ENCODE measurements at places on chromosomes 12 and 14.

DNA sequence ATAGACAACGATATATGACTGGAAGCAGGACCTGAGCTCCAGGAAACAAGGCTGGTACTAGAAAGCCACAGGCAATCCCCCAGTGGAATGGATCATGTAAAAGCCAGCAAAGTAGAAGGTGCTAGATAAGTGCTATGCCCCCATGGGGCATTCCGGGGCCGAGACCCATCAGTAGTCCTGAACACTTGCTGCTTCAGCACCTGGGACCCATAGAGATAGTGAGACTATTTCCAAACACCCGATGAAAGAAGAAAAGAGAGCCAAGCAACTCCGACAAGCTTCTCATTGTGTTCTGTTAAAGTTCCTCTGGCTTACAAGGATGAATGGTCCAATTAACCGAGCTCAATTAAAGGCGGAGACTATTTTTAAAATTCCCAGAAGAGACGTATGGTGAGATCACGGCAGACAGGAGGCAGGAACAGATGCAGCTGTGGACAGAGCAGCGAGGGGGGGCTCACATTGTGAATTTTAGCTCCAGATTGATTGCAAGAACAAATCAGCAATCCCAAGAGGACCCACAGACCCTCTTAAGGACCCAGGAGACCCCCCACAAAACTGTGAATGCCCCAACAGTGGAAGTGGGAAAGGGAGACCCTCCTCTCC, 142.5 kb upstream of the OVCH1 start:
- DNase-seq = no peak

GRCh38 chr12:109664402-109664801, 49.2 kb upstream of the FAM222A start:
- DNase-seq = no peak

DNA sequence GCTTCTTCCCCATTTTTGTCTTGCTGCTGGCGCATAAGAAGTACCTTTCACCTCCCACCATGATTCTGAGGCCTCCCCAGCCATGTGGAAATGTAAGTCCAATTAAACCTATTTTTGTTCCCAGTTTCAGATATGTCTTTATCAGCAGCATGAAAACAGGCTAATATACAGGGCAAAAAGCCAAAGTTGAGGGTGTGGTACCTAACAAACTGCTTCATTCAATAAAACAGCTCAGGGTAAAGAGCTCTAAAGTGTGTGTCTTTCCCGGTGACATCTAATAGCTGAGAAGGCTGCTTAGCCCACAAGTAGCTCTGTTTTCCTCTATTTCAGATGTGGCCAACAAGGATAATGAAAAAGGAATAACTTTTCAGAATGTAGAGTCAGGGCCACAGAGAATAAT, 76.7 kb upstream of the SLC8A3 start:
- no peak for DNase-seq

DNA sequence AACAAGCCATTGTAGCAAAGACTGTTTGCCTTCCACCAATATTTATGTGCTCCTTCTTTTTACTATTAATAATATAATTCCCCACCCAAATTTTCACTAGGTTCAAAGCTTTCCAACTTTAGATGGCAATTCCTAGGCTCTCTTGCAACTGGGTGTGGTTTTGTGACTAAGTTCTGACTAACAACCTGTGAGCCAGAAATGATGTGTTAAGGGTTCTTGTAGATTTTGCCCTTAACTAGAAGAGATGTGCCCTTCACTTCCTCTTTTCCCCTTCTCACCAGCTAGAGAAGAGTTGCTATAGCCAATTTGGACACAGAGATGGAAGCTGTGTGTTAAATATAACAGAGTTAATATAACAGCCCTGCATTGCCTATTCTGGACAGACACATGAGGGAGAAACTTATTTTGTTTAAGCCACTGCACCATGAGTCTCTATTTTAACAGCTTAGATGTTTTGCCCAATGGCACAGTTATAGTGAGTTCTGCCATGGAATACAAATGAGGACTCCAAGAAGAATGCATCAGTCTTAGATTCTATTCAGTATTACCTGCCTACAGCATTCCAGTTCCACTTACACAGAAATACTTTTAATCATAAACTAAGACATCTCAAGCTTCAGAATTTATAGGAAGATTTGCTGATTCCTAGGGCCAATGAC, 216.2 kb downstream of the DUSP6 start:
- no peak for DNase-seq

DNA sequence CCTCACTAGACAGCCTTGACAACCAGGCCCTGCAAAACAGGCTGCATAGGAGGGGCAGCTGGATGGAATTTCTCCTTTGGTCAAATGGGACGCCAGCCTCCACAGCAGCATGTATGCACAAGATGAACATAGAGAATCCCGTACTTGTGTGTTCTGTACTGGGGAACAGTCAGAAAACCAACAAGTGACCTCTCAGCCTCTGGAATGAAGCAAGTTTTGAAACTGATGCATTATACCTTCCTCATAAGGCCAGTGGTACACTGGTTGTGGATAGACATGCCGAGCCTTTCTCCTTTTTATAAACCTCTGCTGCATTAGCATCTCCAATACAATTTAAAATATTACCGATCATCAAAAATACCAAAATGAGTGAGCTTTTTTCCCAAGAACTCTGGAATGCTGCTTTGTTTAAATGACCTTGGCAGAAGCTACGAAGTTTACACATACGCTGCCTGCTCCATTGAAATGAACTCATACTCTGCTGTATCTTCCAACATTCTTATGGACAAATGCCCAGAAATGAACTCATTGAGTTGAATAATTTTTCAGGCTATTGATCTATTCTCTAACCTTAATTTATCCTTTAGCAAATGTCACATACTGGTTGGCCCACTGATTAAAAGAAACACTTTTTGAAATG, 47.6 kb upstream of the FERMT2 start:
- DNase-seq = no peak

DNA sequence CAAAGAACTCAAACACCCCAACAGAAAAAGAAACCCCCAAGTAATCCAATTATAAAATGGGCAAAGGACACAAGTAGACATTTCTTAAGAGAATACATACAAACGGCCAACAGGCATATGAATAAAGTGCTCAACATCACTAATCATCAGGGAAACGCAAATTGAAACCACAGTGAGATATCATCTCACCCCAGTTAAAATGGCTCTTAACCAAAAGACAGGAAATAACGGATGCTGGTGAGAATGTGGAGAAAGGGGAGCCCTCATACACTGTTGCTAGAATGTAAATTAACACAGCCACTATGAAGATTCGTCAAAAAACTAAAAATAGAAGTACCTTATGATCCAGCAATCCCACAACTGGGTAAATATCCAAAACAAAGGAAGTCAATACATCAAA, 52.4 kb downstream of the CLMN start:
- no peak for DNase-seq

DNA sequence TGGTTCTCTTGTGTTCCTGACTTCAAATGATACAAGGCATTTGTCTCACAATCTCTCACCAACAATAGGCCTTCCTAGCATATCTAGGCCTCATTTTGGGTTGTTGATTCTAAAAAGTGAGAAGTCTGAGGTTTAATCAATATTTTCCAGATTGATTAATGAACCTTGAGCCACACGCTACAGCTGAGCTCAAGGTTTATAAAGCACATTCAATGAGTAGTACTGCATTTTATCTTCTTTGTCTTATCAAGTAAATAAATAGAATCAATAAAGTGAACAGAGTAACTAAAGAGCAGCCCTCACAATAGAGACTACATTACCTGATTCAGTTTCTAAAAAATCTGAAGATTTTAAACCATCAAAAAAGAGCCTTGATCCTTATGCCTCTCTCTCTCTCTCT, 407.5 kb upstream of the CLEC14A start:
- no peak for DNase-seq

DNA sequence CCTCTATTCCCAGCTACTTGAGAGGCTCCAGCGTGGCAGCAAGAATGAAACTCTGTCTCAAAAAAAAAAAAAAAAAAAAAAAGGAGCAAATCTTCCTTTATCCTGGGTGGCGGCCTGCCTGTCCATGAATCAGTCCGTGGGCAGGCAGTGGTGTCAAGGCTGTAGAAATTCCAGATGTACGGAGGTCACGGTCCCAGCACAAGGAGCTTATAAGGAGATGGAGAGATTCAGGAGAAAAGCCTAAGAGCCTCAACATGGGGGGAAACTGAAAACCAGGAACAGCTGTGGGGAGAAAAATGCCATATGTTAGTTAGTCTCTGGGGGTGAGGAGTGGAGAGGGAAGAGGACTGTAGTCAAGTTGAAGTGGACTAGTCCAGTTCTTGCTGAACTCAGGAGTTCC, 130.5 kb upstream of the CRY1 start:
- no peak for DNase-seq

DNA sequence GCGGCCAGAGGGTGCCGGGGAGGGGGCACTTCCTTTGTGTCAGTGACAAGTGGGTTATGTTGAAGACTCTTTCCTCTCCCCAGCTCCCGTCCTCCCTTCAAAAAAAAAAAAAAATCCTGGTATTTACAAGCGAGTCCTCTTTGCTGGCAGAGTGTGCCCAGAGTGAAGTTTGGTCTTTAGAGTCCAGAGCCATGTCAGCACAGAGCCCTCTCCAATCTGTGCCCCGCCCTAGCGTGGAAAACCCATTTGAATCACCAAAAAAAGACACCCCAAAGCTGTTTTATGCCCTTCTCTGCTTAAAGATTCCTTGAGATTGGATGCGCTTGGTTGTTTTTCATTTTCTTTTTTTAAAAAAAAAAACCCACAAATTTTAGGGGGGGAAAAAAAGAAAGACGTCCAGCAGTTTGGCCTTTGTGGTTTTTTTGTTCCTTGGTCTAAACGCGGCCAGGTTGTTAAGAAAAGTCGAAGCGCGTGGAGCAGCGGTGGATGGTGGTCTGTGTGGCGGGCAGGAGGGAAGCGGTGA, 3.3 kb downstream of the NKX2-1 start:
- DNase-seq = no peak

- DNase-seq = no peak
Measured at GRCh38 chr14:38208618-38209562, 1.2 kb downstream of the SSTR1 start.

DNA sequence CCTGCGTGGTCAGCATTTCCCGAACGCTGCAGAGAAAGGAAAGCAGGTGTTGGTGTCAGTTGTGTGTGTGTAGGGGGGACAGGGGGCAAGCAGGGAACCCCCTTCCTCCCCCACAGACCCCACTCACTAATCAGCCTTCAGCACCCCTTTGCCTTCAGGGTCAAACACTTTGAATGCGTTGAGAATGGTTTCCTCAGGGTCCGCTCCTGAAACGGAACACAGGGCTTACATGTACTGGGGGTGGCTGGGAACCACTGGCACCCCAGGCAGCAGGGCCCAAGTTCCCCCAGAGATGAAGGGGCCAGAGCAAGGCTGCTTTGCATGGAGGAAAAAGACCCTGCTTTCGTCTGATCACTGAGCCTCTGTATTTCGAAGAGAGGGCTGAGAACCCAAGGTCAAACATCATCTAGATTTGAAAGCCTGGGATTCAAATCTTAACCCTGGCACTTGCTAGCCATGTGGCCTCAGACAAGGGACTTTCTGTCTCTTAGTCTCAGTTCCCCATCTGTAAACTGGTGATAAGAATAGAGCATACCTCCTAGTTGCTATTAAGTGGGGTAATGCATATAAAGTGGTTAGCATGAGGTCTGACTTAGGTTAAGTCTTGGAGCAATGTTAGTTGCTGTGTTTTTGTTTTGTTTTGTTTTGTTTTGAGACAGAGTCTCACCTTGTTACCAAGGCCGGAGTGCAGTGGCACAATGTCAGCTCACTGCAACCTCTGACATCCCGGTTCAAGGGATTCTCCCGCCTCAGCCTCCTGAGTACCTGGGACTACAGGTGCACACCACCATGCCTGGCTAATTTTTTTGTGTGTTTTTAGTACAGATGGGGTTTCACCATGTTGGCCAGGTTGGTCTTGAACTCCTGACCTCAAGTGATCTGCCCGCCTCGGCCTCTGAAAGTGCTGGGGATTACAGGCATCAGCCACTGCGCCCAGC, 7.0 kb downstream of the MYL2 start:
- DNase-seq = no peak

DNA sequence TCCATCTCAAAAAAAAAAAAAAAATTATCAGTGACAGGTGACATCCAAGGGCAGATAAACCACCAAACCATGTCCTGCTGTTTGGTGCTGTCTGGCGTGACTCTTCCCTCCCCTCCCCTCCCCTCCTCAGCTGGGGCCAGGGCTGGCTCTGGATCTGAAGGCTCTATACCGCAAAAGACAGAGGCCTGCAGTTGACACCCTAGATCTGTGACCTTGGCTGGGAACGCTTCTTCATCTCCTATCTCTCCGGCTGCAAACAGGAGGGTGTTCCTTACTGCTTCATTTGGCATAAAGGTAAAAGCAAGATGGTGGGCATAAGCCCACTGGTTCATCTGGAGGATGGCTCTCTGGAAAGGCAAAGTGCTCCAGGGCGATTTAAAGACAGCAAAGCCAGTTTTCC, 126.8 kb upstream of the PRMT8 start:
- DNase-seq = no peak

DNA sequence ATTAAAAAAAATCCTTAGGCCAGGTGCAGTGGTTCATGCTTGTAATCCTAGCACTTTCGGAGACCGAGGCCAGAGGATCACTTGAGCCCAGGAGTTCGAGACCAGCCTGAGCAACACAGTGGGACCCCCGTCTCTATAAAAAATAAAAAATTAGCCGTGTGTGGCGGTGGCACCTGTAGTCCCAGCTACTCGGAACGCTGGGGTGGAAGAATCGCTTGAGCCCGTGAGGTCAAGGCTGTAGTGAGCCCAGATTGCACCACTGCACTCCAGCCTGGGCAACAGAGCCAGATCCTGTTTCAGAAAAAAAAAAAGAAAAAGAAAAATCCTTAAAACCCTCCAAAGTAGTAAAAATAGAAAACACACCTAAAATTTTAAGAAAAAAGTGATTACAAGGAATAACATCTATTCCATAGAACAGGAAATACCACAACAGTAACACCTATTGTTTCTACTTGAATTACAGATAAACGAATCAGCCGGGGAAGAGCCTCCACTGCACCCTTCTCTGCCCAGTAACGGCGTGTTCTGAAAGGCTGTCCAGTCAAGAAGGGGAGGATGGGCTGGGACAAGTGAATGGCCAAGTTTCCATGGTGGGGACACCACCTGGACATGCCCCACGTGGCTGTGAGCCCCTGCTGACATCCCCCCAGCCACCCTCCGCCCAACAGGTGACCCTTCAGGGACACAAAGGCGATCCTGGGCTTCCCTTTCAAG, 17.8 kb downstream of the POLE start:
- DNase-seq = no peak

DNA sequence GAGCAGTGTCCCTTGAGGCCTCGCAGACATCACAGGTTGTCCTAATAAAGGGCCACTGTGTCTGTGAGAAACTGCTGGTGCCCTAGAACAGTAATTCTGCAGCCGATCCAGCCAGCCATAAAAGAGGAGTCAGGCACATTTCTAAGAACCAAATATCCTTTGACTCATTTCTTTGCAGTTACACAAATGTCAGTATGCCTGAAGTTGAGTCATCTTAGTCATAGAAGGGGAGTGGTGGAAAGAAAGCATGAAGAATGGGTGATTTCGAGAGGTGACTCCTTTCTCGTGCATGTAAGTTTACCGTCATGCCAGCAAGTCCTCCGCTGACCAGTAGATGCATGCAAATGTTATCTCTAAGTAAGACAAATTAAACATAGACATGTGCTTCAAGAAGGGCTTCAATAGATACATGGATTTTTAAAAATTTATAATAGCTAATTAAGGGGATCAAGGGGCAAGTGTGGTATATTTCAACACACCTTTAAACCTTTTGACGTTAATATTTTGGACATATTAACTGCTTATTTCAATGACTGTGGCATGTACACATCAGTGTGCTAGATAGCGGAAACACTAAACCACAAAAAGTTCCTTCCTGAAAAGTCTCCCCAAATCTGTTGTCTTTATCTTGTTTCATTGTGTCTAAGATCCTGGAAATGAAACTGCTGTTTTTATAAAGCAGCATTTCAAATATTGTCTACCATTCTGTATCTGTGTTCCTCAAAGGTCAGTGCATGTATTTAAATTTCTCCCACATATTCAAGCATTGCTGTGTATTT, 497.4 kb downstream of the NPAS3 start:
- peak; percentile 11 for DNase-seq

All from HFF-Myc (cell line).